ENCODE measurements at places on chromosomes 12 and 14.

DNA sequence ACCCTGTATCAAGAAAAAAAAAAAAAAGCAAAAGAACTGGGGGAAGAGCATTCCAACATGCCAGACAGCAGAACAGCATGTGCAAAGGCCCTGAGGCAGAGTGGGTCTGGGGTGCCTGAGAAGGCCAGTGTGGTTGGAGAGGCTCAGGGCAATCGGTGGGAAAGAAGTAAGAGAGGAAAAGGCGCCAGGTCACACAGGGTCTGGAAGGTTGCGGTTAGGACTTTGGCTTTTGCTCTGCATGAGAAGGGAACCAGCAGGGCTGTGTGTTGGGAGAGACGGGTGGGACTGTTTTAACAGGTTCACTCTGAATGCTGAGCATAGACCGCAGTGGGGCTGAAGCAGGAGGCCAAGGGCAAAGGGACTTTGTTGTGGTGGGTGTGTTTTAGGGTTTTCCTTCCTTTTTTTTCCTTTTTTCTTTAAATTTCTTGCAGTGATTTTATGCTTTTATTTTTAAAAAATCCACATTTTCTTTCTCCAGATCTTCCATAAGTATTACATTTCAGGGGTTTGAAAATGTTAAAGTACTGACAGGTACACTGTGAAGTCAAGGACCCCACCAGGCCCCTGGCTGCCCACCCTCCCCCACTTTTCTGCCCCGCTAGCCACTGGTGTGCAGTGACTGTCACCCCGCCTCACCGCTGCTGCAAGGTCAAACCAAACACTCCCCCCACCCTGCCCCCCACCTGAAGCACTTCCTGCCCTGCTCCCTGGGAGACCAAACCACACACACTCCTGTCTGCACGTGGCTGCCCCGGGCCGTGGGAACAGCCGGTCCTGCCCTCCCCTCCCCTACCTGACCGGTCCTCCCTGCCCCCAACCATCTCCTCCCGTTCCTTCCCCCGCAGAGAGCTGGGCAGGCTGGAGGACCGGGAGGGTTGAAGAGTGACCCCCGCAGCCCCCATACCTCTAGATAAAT lies 30.0 kb downstream of the DTX1 start:
- DNase-seq, result no peak

GRCh38 chr12:2679068-2679815 lies 115.5 kb upstream of the FKBP4 start:
- DNase-seq, result no peak

DNA sequence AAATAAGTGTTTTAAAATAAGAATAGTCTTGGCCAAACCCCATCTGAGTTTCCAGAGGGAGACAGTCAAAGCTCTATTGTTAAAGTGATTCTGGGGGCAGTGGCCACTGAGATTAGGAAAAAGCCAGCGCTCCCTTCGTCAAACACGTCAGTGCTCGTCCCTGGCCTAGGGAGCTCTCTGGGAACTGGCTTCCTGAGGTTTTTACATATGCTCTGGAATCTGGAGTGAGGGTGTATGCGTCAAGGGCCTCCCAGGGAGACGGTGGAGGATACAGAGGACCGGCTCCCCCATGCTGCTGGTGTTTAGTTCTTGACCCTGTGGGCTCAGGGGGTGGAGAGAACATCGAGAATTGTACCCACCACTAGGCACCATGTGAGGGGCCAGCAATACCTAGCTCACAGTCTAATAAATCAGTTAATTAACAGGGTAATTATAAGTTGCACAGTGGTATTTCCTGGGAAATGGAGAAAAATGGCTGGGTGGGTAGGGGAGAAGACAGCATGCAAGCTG lies 87.0 kb downstream of the SLC25A47 start:
- no peak for DNase-seq

DNA sequence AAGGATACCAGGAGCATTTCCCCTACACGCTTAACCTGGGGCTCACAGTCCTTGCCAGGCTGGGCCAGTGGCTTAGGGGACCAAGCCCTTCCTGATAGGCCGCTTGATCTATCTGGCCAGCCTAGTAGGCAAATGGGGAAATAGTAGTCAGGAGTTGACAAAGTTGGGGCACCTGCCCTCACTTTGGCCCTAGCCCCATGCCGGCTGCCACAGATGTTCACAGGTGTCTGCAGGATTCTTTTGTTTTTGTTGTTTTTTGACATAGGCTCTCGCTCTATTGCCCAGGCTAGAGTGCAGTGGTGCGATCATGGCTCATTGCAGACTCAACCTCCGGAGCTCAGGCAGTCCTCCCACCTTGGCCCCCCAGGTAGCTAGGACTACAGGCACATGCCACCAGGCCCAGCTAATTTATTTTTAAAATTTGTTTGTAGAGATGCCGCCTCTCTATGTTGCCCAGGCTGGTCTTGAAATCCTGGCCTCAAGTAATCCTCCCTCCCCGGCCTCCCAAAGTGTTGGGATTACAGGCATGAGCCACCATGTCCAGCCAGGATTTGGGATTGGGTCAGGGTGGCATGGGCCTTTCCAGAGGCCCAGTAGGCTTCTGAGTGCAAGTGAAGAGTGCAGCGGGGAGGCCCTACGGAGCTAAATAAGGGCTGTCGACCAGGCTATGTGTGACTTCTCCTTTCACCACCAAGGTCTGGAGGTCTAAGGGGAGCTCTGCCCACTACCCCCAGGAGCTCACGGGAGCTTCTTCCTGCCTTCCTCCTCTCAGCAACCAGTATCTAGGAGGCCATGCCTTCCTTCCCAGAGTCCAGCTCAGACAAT lies 15.5 kb upstream of the HDAC7 start:
- no peak for DNase-seq

Measured in retinal pigment epithelial cell (primary cell).